ENCODE measurements at places on chromosomes 5 and 9. TPM values are rescaled to one million over a fixed set of nuclear protein-coding genes. Genes with fewer than 3 reads are reported as not detected.

Gene BAAT
- not detected for total RNA-seq

Gene PCDHB12
- total RNA-seq, result 2.5 TPM

GRCh38 chr9:127058011-127058644 lies 64.3 kb downstream of the ANGPTL2 start:
- no peak for DNase-seq

DNA sequence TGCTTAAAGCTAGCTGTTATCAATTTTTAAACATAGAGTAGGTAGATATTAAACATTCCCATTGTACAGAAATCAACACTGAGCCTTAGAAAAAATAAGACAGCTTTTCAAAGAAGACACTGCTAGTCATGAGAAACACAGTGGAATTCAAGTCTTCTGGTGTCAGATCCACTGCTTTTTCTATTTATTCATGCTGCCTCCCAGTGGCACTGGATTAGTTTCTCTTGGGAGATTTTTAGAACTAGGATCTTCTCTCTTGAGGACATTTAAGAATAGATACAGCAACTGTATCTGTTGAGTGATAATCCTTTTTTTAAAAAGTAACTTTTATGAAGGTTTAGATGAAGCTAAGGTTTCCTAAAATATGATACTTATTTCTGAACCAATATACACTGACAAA lies 1635.4 kb upstream of the C9orf72 start:
- peak; percentile 5 for DNase-seq

DNA sequence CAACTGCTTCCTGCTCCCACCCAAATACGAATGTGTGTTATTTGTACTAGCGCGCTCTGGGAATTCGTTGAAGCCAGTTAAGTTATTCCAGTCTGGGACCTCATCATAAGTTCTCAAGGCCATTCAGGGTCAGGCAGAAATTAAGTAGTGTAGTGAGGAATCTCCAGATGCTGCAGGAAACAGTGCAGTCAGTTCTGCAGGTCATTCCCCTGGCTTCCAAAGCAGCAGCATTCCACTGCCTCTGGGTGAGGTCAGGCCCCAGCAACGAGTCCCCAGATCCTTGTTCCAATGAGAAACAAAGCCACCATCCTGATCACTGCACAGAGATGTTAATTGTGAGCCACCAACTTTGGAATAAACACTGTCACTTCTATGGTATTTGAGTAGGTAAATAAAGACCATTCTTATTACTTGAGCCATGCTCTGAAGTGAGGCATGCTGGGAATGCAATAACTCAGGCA lies 33.1 kb downstream of the SVEP1 start:
- no peak for DNase-seq

DNA sequence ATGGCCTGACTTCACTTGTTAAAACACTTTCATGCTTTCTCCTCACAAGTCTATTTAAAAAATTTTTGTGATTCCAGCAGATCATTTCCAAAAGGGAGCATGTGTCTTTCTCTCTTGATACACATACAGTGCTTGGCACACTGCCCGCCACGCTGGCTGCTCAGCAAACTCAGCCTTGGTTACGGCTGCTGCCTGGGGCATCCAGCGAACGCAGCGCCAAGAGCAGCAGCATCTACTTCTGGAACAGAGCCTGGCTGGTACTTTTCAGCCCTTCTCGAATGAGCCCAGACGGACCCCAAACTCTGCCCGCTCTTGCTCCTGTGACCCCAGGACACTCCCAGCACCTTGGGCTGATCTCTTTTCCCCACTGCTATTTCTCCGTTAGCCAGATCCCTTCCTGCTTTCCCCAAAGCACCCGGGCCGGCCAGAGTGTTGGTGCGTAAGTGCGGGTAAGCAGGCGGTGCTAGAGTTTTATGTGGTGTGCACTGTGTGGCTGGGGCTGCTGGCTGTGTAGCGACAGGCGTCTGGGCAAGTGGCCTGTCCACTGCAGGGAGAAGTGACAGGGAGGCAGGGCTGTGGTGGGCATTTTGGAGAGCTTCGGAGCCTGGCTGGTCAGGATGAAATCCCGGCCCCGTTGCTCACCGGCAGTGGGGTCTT lies 73.2 kb downstream of the SH3PXD2B start:
- DNase-seq, result no peak

- no peak for DNase-seq
Observed at GRCh38 chr9:112853882-112854585, 36.6 kb downstream of the SLC46A2 start.

GRCh38 chr5:44384816-44385215 lies 4.4 kb downstream of the FGF10 start:
- DNase-seq, result no peak

GRCh38 chr9:6667633-6668280 lies 22.2 kb upstream of the GLDC start:
- DNase-seq, result peak; percentile 40

- DNase-seq, result no peak
Observed at GRCh38 chr5:180787711-180788431, 14.7 kb downstream of the MGAT1 start.

DNA sequence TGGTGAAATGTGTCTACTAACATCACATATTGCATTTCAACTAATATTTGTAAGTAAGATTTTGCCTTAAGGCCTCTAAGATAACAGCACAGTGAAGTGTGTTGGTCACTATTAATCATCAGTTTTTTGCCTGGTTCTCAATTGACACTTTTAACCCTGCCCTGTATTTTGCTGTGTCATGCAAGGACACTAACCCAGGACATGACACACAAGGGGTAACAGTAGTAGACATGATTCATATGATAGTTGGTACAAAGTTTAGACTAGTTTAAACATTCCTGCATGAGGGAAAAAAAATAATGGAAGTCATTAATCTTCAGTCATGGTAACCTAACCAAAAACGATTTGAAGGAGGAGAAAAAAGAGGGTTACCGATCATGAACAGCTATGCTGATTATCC lies 207.0 kb downstream of the DEPDC1B start:
- DNase-seq, result peak; percentile 21

DNA sequence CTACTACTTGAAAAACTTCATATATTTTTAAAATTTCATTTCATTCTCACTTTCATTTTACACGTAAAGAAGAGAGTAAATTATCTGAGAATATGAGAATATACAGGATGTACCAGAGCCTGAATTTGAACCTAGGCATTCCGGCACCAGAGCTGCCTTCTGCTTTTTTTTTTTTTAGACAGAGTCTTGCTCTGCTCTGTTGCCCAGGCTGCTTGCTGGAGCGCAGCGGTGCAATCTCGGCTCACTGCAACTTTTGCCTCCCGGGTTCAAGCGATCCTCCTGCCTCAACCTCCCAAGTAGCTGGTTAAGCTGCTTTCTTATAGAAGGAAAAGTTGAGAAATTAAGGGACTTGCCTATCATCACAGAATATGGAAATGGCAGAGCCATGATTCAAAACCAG lies 540.1 kb downstream of the EBF1 start:
- DNase-seq, result no peak

Measured in A172 (cell line).